ENCODE measurements at places on chromosomes 1 and 21. TPM values are rescaled to one million over a fixed set of nuclear protein-coding genes. Genes with fewer than 3 reads are reported as not detected.

DNA sequence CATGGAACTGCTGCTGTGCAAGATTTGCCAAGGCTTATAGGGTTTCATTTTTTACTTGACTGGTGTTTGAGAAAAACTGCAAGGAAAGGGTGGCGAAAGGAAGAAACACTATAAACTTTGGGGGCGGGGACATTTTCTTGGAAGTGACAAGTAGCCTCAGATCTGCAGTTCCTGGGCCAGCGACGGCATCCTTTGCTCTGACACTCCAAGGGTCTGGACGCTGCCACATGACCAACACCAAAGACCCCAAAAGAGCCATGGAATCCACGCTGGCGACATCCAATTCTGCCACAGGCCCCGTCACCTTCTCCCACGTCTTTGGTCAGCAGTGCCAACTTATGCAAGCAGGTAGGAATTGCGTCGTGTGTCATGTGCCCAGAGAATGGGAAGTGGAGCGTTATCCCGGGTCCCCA, 193.4 kb downstream of the PRDM2 start:
- no peak for DNase-seq

DNA sequence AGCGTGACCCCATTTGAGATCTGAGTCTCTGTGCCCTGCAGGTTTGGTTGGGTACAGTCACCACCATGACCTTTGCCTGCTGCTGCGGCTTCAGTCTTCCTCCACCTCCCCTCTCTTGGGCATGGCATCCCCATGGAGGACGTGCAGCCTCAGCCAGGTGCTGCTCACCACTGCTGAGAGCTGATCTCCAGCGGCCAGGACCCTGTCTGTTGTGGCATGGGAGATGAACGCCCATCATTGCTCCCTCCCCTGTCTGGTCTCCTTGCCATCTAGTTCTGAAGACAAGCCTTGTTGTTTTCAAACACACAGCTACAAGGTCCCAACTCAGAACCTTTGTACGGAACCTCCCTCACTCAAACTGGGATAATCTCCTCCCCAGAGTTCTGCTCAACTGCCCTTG, 19.2 kb upstream of the PKP1 start:
- DNase-seq, result no peak

The SELL gene
- under 0.01 TPM for total RNA-seq

- peak; percentile 88 for DNase-seq
Measured at GRCh38 chr1:1202831-1203560, 3.4 kb downstream of the TNFRSF18 start.

GRCh38 chr1:32508761-32509160, 30.5 kb upstream of the ZBTB8A start:
- no peak for DNase-seq

The LAX1 gene
- 0.29 TPM for total RNA-seq

DNA sequence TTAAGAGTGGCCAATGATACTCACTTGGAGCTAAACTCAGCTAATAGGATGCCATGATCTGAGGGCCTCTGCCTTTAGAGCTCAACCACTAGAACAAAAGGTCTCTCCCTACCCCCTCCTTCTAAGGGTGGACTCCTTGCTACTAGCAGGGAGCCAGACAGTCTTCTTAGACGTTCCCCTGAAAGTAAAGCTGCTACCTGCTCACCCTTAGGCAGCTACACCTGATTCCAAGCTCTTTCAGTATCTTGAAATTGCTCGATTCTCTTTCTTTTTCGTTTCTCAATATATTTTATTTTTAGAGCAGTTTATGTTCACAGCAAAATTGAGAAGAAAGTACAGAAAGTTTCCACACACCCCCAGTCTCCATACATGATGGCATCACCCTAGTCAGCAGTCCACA, 112.6 kb upstream of the KCNJ15 start:
- DNase-seq, result no peak

The IL12RB2 gene
- not detected for total RNA-seq

- no peak for DNase-seq
Measured at GRCh38 chr1:118920124-118920717, 67.9 kb downstream of the TBX15 start.

The CTTNBP2NL gene
- total RNA-seq, result 32.2 TPM

DNA sequence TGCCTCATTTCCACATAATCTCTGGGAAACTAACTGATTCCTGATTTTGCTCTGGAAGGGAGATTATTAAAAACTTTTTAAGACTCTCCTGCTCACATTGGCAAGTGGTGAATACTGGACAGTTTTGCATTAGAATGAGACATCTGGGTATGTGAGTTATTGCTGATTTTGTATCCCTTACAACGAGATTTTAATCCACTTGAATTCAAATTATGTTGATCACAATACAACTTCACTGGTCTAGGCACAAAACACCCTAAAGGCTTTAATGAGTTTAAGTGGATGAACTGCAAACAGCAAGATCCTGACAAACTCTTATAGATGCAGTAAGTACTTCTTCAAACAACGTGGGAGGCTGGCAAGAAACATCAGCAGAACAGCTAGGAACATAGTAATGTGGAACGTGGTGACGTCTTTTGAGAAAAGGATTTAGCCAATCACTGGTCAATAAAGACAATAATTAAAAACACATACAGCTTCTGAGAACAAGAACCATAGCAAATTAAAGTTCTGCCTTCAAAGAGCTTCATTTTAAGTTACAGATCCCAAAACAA, 10.2 kb upstream of the LYPLAL1 start:
- DNase-seq, result no peak

- DNase-seq, result peak; percentile 75
Measured at GRCh38 chr1:51236531-51237350, 668 bp downstream of the RNF11 start.

- DNase-seq, result no peak
Measured at GRCh38 chr1:62025154-62025553, 169.5 kb upstream of the L1TD1 start.

- DNase-seq, result peak; percentile 87
Measured at GRCh38 chr1:51330331-51331201, at the start of gene TTC39A. Gene TTC39A (minus strand): TSS chr1:51330562. CDS start chr1:51330477, 85 bp downstream.

DNA sequence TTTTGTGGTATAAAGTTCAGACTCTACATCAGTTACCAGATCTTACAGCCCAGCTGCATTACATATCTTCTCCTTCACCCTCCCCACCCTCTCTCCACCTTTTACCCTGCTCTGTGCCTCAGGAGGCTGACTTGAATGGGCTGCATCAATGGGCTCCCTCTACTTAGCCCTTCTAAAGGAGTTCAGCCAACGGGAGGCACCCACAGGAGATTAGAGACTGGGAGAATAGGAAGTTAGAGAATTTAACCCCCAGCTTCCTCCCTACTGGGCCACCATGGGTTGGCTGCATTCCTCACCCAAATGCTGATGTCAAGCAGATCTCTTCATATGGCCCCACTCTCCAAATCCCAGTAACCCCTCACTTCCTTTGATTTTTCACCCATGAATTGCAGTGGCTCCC, 17.1 kb upstream of the DUSP23 start:
- no peak for DNase-seq

DNA sequence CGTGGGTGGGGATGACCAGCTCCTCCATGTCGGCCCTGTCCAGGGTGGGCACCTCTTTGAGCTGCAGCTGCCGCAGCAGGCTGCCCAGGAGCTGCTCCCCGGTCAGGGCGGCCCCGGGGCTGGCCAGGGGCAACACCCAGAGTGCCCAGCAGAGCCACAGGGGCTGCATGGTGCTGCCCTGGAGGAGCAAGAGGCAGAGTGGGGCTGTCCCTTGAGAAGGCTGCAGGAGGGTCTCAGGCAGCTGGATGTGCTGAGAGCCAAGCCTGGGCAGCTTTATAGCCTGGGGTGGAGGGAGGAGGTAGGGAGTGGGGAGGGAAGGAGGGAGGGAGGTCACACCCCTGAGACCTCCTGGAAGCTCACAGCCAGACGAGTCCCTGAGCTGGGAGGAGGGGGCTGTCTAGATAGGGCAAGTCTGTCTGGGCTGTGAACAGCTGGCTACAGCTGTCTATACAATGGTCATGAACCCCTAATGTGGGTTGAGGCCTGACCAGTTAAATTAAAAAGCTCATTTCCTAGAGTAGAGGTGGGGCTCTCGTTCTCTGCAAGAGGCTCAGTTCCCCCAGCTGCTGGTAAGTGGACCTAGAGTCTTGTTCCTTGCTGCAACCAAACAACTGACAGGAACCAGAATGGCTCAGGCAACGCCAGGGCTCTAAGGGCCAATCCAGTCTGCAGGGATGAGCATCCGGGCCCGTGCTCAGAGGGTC, at the start of gene LEFTY1:
LEFTY1 (minus strand) TSS at position 249 of the 704 bp plus-strand sequence; CDS start at position 169, 80 bp downstream.
- DNase-seq, result peak; percentile 73

DNA sequence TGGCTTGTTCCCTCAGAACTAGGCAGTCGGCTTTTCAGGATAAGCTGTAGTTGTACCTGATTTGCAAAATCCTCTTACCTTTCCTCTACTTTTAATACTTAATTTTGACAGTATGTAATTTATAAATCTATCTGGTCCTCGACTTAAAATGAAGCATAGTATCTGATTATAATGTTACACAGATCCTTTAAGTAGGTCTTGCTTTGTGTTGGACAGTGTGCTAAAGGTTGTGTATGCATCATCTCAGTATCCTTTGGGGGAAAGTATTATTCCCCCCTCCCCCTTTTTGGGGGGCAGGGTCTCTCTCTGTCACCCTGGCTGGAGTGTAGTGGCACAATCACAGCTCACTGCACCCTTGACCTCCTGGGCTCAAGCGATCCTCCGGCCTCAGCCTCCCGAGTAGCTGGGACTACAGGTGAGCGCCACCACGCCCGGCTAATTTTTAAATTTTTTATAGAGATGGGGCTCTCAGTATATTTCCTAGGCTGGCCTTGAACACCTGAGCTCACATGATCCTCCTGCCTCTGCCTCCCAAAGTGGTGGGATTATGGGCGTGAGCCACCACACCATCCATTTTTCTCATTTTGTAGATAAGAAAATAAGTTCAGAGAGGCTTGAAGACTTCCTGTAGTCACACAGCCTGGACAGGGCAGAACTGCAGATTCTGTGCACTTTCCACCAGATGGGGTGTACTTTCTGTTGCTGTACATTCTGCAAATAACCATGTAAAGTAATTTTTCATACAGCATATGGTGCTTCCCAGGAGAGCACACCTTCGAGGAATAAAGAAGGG, 791 bp upstream of the STX6 start:
- DNase-seq, result no peak

DNA sequence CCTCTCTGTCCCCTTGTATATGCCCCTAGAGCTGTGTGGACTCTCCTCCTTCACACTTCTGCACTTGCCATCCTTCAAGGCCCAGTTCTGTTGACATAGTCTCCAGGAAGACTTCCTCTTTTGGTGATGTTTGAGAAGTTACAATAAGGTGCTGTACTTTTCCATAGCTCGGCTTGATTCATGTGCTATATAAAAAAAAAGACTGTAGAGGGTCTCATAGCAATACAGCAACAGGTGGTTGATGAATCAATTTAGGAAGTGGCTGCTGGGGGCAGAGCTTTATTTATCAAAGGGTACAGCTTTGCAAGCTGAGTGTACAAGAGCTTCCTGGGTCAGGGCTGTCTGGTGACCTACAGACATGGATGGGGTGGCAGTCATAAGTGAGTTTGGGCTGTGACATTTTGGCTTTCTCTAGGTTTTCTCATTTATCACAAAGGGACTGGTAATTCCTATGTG, 102.7 kb downstream of the RUNX1 start:
- no peak for DNase-seq

The SHE gene
- not detected for total RNA-seq

DNA sequence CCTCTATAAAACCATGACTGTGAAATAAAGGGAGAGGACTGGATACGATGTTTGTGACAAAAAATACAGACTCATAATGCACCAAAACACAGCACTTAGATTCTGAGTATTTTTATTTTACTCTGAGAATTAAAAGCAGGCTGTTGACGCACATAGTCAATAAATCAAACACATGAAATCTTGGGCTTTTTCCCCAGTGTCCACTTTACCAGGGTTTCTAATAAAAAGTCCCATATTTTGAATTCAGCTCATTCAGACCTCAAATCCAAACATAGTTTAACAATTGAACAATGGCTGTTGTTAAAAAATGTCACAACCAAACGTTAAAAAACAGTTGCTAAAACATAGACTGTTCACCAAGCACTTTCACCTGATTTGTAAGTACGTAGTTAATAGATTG, 553.4 kb downstream of the LTN1 start:
- DNase-seq, result no peak

- peak; percentile 72 for DNase-seq
Measured at GRCh38 chr1:155309423-155310021, 856 bp downstream of the FDPS start.

The GTF2B gene
- total RNA-seq, result 34.2 TPM

DNA sequence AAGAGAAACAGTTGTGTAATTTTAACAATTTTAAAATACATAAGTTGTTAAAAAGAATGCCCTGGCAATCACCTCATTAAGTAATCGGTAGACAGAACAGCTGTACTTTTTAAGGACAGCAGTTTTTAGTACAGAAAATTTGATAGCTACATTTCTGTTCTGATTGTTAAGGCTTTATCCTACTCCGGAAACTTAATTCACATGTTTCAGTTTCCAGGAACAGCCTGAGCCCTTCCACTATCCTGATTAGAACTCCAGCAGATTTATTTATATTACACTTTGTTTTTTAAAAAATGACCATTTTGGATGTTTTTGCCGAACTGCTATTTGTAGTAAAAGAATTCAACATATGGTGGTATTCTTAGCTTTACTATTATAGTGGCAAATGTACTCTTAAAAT, 8.7 kb downstream of the PRRC2C start:
- no peak for DNase-seq

DNA sequence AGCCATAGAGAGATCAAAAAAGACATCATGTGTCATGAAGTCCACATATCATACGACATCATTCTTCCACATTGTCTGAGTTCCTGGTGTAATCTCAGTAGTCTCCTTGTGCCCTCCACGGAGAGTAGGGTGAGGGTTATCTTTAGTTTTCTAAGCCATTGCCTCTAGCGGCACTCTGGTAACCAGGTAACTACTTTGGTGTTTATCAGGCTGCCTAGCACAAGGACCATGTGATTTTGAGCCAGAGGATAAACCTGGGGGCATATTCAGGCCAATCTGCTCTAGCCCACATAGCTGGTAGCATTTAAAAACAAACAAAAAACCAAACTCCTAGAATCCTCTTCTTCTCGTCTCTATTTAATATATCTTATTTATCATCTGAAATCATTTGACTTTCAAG, 147.4 kb downstream of the GDAP2 start:
- no peak for DNase-seq

DNA sequence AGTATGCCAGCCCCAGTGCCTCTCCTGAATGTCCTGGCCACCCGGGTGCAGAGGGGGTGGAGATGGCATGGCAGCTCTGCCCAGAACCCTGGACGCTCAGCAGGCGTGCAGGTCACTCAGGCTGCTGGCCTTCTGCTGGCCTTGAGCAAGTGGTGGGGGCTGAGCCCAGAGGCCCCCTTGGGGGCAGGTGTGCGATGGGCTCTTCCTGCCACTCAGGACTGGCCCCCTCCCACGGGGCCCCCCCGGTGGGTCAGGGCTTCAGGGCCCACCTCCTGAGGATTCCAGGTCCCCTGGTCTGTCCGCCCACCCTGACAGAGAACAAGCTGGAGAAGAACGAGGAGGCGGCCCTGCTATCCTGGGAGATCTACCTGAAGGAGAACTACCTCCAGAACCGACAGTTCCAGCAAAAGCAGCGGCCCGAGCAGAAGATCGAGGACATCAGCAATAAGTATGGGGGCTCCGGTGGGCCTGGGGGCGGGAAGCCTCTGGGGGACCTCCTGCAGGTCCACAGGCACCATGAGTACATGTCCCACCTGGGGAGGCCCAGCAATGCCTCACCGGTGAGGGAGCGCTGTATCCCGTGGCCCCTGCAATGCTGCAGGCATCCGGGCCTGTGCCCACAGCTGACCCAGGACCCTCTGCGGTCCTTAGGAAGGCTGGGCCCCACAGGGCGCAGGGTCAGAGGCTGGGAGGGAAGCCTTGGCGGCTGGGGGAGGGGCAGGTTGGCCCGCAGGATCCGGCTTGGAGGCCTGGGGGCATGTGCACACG, 37.0 kb upstream of the LRRC3 start:
- DNase-seq, result peak; percentile 36

The OR2M3 gene
- total RNA-seq, result not detected

All from osteoblast (primary cell).